ENCODE measurements at places on chromosomes 5 and 9.

DNA sequence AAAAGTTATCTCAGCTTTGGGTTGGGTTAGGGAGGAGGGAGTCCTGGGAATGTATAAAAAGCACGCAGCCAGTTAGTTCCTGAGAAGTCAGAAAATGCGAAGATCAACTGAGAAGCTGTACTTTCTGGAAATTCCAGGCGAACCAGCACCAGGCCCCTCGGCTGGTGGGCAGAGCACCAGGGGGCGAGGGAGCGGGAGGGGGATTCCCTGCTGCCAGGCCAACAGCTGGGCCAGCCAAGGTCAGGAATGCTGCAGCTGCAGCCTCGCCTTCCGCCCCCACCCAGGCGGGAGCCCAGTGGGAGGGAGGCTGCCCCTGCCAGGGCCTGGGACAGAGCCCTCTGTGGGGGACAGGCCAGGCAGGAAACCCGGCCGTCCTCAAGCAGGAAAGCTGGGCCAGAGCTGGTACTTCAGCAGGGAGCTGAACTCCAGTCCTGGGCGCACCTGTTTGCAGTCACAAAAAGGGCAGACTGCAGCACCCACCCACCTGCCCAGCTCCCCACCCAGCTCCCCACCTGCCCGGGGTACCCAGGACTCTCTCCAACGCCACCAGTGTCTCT is 35.5 kb downstream of the VAV2 start:
- DNase-seq, result no peak

DNA sequence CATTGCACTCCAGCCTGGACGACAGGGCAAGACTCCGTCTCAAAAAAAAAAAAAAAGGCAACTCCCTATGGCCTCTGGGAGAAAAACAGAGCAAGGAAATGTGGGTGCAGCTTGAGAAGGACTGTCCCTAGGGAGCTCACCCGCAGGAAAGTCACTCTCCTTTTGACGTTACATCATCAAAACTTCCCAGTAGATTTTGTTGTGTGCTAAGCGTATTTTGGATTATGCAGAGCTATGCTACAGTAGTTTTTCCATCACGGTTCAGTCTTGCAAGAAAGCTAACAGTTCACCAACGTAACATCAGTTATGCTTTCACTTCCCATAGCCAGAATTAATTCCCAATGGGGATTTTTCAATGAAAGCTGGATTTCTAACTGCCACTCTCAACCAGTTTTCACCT is 138.8 kb downstream of the HSD17B3 start:
- no peak for DNase-seq

GRCh38 chr9:2231829-2232228 is 216.7 kb downstream of the SMARCA2 start:
- no peak for DNase-seq

GRCh38 chr5:152884006-152884405 is 478.9 kb upstream of the NMUR2 start:
- DNase-seq, result no peak

DNA sequence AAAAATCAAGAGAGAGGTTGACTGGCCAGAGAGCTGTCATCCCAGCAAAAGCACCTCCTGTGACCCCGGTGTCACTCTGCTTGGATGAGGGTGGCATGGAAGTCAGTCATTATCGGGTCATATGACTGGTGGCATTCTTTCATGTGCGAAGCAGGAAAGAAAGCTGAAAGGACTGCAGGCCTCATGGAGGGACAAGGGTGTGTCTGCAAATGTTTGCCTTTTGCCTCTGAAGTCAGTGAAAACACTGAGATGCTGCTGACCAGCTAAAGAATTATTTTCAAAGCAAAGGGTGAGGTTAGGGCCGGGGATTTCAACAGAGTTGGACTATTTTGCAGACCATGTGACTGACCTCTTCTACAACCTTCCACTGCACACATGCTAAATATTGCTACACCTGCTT is 298.3 kb downstream of the CSNK1G3 start:
- DNase-seq, result no peak

- no peak for DNase-seq
Measured at GRCh38 chr5:95262933-95263660, 21.8 kb downstream of the MCTP1 start.

- DNase-seq, result no peak
Measured at GRCh38 chr5:16934123-16934522, 2.0 kb downstream of the MYO10 start.

- no peak for DNase-seq
Measured at GRCh38 chr5:171578049-171578828, 158.8 kb downstream of the FGF18 start.

- DNase-seq, result no peak
Measured at GRCh38 chr5:4879693-4880303, 260.3 kb upstream of the ADAMTS16 start.

- no peak for DNase-seq
Measured at GRCh38 chr5:139385061-139386049, 2.3 kb upstream of the SLC23A1 start.

DNA sequence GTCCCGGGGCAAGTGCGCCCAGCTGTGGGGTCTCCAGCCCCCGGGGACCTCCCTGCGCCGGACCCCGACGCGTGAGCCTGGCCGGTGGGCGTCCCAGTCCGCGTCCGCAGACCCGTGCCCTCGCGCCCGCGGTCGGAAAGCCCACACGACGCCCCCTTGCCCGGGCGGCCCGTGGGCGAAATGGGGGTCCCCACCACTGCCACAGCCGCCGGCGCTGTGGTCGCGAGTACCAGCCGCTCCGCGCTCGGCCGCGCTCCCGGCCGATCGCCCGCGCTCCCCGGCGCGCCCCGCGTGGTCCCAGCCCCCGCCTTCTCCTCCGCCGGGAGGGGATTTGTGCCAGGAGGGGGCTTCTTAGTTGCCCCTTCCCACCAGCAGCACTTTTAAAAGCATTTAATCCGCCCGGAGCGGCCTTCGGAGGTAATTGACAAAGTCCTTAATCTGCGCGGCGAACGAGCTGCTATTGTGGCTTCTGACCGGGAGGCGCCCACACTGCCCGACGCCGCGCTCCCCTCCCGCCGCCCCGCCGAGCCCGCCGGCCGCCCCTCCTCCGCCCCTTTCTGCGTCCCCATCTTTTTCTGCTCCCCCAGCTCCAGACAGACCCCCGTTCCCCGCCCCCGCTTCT is 469 bp upstream of the FIBCD1 start:
- no peak for DNase-seq

DNA sequence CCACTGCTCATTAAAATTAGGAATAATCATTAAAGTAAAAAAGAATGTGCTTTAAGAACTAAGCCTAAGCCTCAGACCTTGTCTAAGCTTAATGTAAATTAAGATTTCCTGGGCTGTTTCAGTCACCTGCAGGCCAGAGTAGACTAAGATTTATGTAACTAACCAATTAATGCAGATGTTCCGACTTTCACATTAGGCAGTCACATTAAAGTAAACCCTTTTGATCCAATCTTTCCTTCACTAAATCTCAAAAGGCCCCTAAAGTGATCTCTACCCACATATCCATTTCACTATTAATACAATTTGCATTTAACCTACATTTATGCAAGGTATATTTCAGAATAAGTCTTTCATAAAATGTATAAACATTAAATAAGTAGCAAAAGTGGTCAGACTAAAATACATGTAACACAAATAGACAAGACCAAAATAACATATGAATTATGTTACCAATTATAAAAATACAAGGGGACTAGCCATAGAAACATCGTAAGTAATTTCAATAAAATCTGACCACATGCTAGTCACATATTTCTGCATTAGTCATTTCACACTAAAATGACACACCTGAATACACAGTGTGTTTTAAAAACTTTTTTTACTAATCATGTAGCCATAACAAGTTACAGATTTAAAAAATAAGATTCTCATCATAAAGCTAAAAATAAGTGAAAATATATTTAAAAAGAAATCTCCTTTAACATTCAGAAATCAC is 7.7 kb downstream of the NR3C1 start:
- no peak for DNase-seq

DNA sequence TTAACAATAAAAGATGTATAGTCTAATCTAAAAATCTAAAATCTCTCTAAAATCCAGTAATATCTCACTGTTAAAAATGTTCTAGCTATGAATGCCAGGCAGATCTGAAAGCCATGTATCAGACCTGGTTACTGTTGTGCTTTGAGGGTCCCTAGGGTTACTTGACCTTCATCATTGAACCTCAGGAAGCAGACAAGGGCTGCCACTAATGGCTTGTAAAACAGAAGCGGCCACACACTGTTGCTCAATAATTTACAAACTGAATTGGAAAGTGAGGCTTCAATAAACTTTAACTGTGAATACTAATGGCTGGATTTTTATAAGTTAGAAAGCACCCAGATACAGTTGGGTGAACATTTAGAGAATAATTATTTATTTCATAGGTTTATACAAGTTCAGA is 198.0 kb upstream of the RPS23 start:
- DNase-seq, result no peak

DNA sequence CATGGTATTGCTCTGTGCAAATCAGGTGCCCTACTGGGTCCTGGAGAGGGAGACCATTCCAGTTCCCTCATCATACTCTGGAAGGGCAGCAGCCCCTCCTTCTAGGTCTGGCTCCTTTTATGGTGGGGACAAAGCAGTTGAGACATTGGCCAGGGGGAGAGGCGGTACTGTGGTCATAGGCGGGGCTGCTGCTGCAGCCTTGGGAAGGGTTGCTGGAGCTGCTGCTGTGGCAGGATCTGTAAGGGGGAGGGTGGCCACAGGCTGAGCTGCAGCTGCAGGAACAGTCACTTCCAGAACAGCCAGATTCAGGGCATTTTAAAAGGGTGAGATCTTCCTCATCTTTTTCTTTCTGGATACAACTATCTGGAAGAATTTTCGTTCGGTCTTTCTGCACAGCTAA is 233.0 kb upstream of the SGCD start:
- no peak for DNase-seq

- DNase-seq, result no peak
Measured at GRCh38 chr5:40628407-40628806, 51.3 kb upstream of the PTGER4 start.
